ENCODE measurements at places on chromosomes 4 and X.
A peak's percentile ranks its signal among the peaks of the same experiment; 100 is the strongest.

- DNase-seq: no peak
These were observed 33.0 kb downstream of the TSPAN5 start for GRCh38 chr4:98625399-98625798.

GRCh38 chr4:8396762-8397406 is 43.6 kb downstream of the ACOX3 start:
- DNase-seq: no peak

DNA sequence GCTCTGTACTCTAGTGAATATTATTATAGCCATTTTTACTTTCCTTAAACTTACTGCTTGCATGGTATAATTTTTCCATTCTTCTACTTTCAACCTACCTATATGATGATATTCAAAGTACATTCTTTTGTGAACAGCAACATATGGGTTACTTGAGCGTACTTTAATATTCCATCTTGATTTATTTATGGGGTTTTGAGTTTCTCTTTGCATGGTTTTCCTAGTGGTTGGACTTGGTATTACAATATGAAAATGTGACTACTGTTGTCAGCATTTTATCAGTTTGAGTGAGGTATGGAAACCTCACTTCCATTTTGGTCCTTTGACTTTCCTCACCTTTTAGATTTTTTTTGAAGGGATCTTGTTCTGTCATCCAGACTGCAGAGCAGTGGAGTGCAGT is 35.9 kb downstream of the ADGRG4 start:
- DNase-seq: no peak

- no peak for DNase-seq
These were observed 1.9 kb upstream of the MAMLD1 start for GRCh38 chrX:150361070-150361776.

DNA sequence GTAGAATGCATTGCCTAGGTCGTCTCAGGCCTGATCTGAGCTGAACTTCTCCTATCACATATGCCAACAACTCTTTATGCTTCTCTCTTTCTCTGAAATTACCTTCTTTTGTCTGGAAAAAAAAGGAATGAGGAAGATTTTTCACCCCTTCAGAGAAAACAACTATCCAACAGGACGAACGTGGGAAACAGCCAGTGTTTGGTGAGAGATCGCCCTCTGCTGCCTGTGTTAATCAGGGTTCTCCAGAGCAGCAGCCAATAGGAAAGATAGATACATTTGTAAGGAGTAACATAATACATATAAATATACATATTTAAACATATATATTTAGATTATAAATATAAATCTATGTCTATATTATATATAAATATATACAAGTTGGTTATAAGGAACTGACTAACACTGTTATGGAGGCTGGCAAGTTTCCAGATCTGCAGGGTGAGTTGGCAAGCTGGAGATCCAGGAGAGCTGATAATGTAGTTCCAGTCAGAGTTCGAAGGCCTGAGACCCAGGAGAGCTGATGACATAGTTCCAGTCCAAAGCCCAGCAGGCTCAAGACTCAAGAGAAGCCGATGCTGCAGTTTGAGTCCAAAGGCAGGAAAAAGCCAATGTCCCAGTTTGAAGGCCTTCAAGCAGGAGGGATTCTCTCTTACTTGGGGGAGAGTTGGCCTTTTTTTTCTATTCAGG is 13.3 kb downstream of the CETN2 start:
- DNase-seq: peak; percentile 24

GRCh38 chr4:177632481-177632880 is 190.2 kb upstream of the AGA start:
- no peak for DNase-seq

GRCh38 chr4:140353786-140354185 is 19.7 kb upstream of the SCOC start:
- no peak for DNase-seq

- no peak for DNase-seq
These were observed 67.0 kb upstream of the TSPAN7 start for GRCh38 chrX:38494239-38494823.
